CD4-positive, alpha-beta T cell treated with Interleukin-15 for 1 hour (primary cell): ENCODE measurements at places on chromosomes 3 and 15.
A peak's percentile ranks its signal among the peaks of the same experiment; 100 is the strongest.

DNA sequence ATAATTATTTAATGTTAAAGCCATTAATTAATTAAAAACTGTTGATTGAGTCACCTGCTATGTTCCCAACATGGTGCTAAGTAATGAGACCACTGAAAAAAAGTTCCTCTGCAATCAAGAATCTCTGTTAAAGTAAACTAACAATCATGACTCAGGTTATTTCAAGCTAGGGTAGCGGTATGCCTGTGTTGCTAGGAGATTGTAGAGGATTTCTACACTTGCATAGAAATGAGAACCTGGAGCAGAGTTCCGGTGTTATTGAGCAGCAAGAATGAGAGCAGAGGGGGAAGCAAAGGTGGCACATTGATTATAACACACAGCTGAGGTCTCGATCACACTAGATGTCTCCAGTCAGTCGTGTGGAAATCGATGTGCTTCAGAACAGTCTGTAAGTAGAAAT, 41.4 kb downstream of the C3orf85 start:
- no peak for DNase-seq

- no peak for DNase-seq
These were observed 115.9 kb upstream of the CCNL1 start for GRCh38 chr3:157275832-157276231.

GRCh38 chr15:33157371-33158037, 37.0 kb downstream of the FMN1 start:
- DNase-seq = no peak

GRCh38 chr3:10465161-10465560, 40.2 kb downstream of the ATP2B2 start:
- DNase-seq = no peak

DNA sequence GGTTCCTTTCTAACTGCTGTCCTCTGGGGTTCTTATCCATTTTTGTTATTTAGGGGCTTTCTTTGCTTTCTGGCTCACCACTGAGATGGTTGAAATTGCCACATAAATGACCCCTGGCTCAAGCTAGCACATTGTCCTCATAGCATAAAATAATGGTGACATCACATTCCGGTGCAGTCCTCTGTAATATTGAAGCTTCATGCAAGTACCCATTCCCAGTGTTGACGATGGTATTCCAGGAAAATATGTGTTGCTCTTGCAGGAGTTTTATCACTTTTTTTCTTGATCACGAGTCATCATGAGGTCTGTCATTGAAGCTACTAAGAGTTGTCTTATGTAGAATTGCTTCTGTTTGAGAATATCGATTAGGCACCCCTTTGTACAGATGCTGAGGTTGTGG, 56.1 kb downstream of the CRTC3 start:
- no peak for DNase-seq

- no peak for DNase-seq
These were observed 47.9 kb upstream of the ARHGEF3 start for GRCh38 chr3:56849698-56850097.

GRCh38 chr3:71087143-71088018, 496.1 kb downstream of the FOXP1 start:
- DNase-seq = peak; percentile 47

DNA sequence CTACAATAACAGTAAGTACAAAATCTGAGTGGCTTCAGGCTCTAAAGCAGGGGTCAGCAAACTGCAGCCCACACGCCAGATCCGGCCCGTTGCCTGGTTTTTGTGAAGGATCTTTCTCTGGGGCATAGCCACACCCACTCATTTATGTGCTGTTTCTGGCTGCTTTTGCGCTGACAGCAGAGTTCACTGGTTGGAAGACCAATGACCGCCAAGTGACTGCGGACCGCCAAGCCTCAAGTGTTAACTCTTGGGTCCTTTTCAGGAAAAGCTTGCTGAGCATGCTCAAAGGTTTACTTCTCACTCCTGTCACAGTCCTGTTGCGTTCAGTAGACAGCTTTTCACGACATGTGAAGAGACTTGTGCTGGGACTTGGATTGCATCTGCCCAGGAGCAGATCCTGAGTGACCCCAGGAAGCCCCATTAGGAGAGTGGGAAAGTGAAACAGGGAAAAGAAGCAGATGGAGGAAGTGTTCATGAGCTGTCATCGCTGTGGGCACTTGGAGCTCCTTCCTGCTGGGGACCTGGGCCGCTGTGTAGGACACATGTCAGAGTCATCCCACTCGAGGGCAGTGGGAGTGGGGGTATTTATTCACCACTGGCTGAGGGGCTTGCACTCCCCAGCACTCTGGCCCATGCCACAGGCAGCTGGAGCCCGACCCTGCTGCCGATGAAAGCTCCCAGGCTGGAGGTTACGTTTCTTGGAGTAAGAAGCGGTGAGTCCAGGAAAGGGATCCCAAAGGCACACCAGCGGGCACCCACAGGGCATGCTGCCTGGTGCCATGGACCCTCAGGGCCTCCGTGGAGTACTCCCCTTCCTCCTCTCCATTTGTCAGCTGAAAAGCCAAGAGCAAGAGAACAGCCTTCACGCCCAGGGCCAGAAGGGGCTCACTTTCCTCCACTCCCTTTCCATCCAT, 249.1 kb downstream of the PLCL2 start:
- no peak for DNase-seq

DNA sequence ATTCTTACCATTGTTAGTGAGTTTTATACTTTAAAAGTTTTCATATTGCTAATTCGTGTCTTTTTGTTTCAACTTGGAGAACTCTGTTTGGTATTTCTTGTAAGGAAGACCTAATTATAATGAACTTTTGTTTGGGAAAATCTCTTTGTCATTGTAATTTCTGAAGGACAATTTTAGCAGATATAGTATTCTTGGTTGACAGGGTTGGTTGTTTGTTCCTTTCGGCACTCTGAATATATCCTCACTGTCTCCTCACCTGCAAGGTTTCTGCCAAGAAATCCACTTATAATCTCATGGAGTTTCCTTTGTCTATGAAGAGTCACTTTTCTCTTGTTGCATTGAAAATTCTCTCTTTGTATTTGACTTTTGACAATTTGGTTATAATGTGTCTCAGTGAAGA, 225.2 kb upstream of the NR2E3 start:
- no peak for DNase-seq

DNA sequence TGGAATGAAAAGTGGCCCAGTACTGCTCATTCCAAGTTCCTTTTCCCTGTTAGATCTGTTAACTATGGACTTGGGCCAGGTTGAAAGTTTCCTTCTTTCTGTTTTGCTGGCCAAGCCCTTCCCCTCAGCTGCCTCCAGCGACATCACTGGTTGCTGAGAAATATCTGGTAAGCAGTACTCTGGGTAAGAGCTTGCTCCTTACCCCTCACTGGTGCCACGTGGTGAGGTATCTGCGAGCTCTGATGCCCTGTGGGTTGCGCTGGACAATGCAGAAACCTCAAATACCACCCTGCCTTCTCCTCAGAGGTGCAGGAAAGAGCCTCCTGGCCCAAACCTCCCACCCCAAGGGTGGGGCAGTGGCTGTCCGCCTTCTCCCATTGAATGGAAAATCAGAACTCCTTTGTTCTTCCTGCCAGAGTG, 42.9 kb upstream of the APH1B start:
- DNase-seq = no peak

DNA sequence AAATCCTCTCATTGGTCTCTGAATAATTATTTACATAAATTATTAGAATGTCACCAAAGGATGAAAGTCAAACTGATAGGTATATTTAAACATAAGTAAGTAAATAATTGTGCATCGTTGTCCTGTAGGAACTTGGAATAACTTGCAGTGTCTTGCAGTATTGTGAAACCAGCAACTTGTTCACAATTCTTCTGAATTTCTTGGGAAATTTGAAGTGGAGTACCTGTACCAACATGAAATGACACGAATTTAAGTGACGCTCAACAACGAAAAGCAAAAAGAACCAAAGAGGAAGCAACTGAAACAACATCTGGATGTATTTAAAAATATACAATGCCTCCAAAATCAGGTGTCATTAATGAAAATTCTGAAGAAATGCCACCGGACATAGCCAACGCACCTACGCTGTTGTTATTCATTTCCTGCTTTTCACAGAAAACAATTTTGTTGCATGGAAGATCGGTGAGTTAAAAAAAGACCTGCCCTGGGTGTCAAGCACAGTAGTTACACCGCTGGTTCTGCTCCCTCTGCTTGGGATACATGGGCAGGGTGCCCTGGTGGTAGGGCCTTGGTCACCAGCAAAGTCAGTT, 112.5 kb downstream of the RPLP1 start:
- DNase-seq = no peak

DNA sequence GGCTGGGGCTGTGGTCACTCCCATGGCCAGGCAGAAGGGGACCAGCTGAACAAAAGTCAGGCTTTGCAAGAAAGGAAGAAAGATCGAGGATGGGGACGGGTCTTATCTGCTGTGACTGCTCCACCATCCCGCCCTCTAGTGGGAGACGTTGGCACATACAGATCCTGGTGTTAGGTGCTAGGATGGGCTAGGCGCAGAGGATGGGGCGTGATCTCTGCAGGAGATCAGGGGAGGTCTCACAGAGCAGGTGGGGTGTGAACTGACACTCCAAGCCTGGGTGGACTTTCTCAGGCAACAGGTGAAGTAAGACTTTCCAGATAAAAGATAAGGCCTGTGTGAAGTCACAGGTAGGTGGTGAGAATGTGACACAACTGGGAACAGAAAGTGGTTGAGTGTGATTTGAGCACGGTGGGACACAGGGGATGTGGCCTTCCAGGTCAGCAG, 141.9 kb upstream of the SMAD3 start:
- peak; percentile 12 for DNase-seq

GRCh38 chr15:57344282-57344681, 32.0 kb upstream of the CGNL1 start:
- no peak for DNase-seq

GRCh38 chr3:107942244-107942643, 148.6 kb downstream of the CD47 start:
- no peak for DNase-seq

GRCh38 chr3:195757827-195758226, 37.0 kb downstream of the MUC20 start:
- no peak for DNase-seq

- DNase-seq = no peak
These were observed 301.9 kb downstream of the IL20RB start for GRCh38 chr3:137259701-137260100.

DNA sequence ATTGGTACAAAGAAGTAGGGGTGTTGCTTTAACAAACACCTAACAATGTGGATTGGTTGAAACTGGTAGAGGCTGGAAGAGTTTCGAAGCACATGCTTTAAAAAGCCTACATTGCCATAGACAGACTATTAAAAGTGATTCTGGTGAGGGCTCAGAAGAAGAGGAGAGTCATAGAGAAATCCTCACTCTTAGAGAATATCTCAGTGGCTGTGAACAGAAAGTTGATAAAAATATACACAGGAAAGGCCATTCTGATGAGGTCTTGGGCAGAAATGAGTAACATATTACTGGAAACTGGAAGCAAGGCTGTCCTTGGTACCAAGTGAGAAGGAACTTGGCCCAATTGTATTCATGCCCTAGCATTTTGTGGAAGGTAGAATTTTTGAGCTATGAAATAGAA, 173.7 kb upstream of the CRBN start:
- DNase-seq = no peak

DNA sequence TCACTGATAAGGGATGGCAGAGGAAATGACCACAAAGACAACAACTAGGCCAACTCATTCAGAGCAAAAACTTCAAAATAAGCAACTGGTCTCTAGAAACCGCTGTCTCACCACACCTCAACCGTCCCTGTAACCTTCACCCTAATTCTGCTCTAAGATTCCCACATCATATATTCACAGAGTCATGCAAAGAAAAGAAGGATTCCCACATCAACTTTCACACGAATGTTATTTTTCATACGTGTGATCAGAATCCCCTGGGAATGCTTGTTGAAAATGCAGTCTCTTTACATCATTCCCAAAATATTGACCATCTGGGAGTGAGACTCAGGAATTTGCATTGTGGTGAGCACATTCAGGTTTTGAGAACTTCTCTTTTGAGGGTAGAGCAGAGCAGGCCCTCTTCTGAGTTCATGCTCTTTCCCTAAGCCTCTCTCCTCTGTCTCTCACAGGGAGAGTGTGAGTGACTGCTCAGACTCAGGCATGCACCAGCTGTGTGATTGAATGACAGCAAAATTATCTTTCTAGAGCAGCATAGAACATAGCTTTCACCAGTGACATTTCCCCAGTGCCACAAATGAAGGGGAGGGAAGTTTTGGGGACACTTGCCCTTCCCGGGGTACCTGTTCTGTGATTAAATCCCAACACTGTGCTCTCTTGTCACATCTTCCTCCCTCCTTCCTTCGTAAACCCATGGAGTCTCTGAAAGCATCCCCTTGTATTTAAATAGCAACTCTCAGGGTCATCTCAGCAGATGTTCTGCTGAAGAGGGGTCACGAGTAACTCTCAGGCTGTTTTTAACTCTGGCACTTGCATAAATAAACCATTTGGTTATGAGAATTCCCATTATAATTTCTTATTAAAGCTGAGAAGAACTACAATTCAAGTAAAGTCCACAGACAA, 170.9 kb downstream of the PLCL2 start:
- DNase-seq = no peak
